ENCODE measurements at places on chromosomes 6 and 20.

GRCh38 chr6:118460958-118461470 is 87.1 kb upstream of the PLN start:
- DNase-seq = no peak

- no peak for DNase-seq
Measured at GRCh38 chr20:45114465-45115385, at the start of gene WFDC5. WFDC5 (minus strand) TSS chr20:45115174; CDS start chr20:45115083, 91 bp downstream.

DNA sequence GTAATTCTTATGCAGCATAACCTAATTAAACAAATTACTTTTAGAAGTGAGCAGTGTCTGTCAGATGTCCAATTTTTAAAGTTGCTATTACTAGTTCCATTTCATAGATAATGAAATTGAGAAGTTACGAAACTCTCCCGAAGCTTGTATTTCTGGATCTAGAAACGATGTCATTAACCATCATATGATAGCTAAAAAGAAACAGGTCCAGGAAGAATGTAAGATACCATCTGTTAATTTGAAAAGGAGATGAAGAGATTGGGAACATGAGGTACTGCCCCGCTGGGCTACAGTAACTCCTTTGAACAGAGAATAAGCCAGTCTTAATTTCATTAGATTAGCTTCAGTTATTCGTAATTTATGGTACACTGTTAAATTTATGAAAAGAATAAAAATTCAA is 47.5 kb upstream of the TMX4 start:
- DNase-seq = no peak

DNA sequence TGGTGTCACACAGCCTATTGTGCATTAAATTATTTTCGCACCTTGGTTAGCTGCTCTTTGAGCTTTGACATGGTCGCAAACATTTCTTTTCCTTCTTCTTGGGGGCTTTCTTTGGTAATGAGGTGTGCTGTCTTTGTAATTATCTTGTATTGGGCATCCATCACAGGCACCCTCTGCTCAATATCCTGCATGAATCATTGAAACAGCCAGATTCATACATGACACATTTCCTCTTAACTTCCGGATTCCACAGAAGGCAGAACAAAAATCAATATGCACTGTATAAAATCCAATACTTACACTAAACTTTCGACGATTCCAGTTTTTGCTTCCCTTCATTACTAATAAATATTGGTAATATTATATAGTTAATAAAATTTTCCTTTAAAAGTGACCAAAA is 175.6 kb downstream of the SYNE1 start:
- no peak for DNase-seq

DNA sequence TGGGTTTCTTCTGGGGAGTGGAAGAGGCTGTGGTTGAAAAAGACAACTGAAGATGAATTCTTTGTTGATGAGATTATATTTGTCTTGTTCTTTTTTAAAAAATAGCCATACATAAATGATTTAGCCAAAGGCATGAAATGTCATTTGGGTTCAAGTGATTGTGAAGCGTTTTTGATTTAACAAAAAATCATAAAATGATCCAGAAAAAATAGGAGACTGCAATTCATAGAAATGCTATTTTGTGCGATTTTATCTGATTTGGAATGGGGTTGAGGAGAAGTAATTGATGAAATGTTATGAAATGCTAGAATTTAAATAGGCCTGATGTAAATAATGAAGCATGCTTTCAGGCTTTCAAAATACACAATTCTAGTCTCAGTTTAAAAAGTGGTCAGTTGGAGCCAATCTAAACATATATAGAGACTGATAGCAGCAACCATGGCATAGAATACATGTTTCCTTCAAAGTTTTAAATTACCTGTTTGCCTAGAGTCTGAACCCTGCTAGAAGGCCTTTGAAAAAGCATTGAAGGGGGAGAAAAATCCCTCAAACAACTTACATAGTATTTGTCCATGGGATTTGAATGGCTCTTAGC is 21.8 kb downstream of the PFDN4 start:
- DNase-seq = no peak

DNA sequence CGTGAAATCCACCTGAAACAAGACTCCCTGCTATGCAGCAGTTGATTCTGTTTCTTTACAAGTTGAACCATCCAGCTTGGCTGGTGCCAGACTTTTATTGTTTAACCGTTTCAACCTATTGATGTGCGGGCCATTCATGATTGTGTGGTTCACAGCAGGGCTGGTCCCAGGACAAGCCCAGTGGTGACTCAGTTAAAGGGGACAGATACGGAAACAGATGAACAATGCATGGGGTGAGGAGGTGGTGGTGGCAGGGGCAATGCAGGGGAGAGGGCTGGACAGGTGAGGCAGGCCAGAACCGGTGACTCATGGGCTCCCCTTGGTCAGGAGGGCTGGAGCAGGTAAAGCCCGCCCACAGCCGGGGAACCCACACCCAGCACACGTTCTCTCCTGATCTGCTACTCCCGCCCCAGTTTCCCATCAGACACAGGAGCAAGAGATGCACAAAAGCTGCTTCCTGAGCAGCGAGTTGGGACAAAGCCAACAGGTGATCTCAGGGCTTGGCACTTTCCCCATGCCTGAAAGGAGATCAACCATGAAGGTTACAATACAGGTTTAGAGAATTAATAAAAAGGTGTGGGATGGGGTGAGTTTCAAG is 232.2 kb downstream of the LY86 start:
- DNase-seq = no peak

- no peak for DNase-seq
Measured at GRCh38 chr6:23316931-23317330, 747.6 kb downstream of the HDGFL1 start.

DNA sequence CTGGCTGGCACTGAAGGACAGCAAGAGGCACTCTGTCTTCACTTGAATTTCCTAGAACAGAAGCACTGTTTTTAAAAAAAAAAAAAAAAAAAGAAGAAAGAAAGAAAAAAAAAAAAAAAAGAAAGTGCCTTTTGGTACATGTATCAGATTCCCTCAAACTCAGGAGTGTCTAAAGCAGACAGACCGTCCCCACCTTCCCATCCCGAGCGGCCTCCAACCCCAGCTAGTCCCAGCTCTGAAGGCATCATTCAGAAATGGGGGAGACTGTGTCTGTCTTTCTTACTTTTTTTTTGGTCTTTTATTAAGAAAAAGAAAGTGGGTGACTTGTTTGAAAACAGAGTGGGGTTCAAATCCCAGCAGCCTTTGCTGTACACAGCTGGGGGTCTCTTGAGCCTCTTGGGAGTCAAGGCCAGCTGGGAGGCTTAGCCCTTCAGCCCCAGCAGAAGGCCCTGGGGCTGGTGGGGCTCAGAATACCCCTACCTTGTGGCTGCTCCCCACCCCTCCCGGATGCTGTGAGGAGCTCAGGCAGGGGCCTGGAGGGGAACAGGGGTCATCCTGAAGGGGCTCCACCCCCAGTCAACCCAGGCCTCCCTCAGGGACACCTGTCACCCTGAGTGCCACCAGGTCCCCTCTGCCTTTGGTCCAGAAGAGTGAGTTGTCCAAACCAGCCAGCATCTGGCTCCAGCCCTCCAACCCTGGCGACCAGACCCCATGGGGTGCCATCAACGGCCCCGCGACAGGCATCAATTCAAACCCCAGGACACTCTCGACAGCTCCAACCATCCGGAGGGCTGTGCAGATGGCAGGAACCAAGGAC is 128.3 kb downstream of the TAF4 start:
- DNase-seq = no peak

GRCh38 chr20:53769041-53769440 is 175.4 kb upstream of the ZNF217 start:
- no peak for DNase-seq

DNA sequence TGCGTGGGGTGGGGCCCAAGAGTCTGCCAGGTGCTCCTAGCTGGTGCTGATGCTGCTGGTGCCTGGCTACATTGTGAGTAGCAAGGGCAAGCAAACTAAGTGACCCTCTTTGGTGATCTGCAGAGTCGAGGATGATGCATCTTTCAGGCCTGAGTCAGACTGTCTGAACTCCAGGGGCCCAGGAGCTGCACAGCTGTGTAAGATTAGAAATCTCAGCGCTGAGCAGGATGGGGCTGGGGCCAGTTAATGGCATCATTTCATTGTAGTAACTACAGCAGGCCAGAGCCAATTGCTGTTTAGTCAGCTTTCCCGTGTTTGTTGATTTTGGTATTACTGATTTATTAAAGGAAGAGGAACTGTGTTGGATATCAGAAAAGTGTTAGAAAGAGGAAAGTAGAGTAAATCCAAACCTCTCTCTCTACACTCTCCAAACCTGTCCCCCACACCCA is 365.2 kb downstream of the PAX1 start:
- DNase-seq = no peak

- no peak for DNase-seq
Measured at GRCh38 chr20:32796981-32797451, 22.7 kb upstream of the MAPRE1 start.

Measured in mesenteric fat pad (tissue), 1 donor.